ENCODE measurements at places on chromosomes 6 and 20. TPM values are rescaled to one million over a fixed set of nuclear protein-coding genes. Genes with fewer than 3 reads are reported as not detected.

Gene RXRB
- total RNA-seq = 47.2 TPM

Gene MOG
- total RNA-seq = not detected

Gene RPP21
- total RNA-seq = 49.7 TPM

GRCh38 chr20:47389867-47390347, 33.4 kb upstream of the ZMYND8 start:
- no peak overlapping the region for H3K4me3 ChIP-seq
- H3K27me3 ChIP-seq = no peaks in the 10 kb centered on the region
- H3K4me1 ChIP-seq = no peaks in the 10 kb centered on the region
- DNase-seq = no peak

DNA sequence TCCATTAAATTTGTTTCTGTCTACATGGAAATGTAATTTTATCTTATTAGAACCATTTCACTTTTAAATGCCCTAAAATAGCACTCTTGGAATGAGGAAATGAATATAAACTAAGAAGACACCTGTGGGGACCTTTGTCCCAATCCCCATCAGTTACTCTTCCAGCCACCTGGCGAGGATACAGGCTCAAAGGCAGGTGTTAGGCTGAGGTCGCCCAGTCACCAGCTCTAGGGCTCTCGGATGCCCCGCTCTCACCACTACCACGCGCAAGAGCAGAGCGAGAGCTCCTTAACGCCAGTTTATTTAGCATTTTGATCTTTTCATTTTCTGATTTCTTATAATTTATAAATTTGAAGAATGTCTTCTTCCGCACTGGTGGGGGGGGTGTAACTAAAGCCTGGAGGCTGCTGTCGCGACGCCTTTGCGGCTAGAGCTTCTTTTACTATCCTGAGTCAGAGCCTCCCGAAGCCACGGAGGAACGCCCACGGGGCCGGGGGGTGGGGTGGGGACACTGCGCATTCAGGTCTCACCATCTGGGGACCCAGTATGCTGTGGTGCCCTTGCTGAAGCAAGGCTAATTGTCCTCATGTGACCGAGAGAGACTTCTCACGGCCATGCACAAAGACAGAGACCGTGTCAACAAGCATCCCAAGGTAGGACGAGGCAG, 38.7 kb upstream of the AFDN start:
- H3K4me1 ChIP-seq = no peaks in the 10 kb centered on the region
- H3K27me3 ChIP-seq = no peaks in the 10 kb centered on the region
- H3K27ac ChIP-seq = no peak overlapping the region
- no peak for DNase-seq
- no peak overlapping the region for H3K4me3 ChIP-seq

GRCh38 chr6:149474108-149474935, 10.5 kb downstream of the ZC3H12D start:
- H3K4me3 ChIP-seq = no peak overlapping the region
- H3K27ac ChIP-seq = no peak overlapping the region
- no peaks in the 10 kb centered on the region for H3K4me1 ChIP-seq
- no peaks in the 10 kb centered on the region for H3K36me3 ChIP-seq
- DNase-seq = no peak

DNA sequence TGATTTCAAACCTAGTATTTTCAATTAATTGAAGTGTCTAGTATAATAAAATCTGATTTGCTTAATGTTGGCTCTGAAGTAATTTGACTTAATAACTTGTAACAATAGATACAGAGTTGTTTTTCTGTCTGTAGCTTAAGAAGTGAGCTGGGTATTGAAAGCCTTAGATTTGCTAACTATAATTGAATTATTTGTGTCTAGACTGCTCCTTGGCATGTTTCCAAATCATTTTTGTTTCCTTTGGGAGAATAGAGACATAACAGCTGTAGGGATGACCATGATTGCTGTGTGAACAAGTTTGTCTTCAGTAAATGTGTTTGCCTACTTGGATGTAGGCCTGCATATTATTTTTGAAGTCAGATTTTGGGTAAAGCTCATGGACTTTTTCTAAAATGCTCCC, 115.4 kb downstream of the SCAF8 start:
- H3K4me3 ChIP-seq = no peak overlapping the region
- peaks cover 12% of the 10 kb centered on the region for H3K4me1 ChIP-seq
- no peaks in the 10 kb centered on the region for H3K27me3 ChIP-seq

GRCh38 chr6:147699637-147700036, 191.1 kb downstream of the SAMD5 start:
- no peaks in the 10 kb centered on the region for H3K36me3 ChIP-seq
- DNase-seq = no peak
- no peaks in the 10 kb centered on the region for H3K27me3 ChIP-seq
- no peak overlapping the region for H3K4me3 ChIP-seq
- H3K4me1 ChIP-seq = no peaks in the 10 kb centered on the region

GRCh38 chr6:160883999-160884398, 107.6 kb upstream of the MAP3K4 start:
- H3K4me3 ChIP-seq = no peak overlapping the region
- H3K36me3 ChIP-seq = no peaks in the 10 kb centered on the region
- peaks cover 38% of the 10 kb centered on the region for H3K4me1 ChIP-seq
- no peaks in the 10 kb centered on the region for H3K27me3 ChIP-seq
- no peak overlapping the region for H3K27ac ChIP-seq

DNA sequence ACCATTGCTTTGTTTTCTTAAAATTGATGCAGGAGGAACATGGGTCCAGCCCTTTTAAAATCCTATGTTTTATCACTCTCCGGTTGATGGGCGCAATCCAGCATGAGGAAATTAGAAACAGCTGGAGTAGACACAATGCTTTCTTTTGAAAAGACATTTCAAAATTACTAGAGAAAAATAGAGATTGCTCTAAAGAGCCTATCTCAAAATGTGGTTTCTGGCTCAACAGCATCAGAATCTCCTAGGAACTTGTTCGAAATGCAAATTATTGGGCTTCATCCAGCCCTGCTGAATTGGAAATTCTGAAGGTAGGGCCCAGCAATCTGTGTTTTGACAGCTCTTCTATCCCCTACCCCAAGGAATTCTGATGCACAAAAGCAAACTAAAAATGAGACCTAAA, 190.8 kb upstream of the BMP2 start:
- DNase-seq = no peak
- H3K4me1 ChIP-seq = no peaks in the 10 kb centered on the region
- no peaks in the 10 kb centered on the region for H3K27me3 ChIP-seq
- no peaks in the 10 kb centered on the region for H3K36me3 ChIP-seq
- H3K27ac ChIP-seq = no peak overlapping the region

- no peak overlapping the region for H3K27ac ChIP-seq
- no peak overlapping the region for H3K4me3 ChIP-seq
- H3K27me3 ChIP-seq = no peaks in the 10 kb centered on the region
- no peak for DNase-seq
Measured at GRCh38 chr6:14408446-14408845, 290.9 kb downstream of the CD83 start.

All from thoracic aorta (tissue), 2 donors.